ENCODE measurements at places on chromosomes 2 and 18. TPM values are rescaled to one million over a fixed set of nuclear protein-coding genes. Genes with fewer than 3 reads are reported as not detected.

GAREM2 gene
- 1.5 TPM for total RNA-seq

NXPH2 gene
- total RNA-seq, result not detected

ATP6V1B1 gene
- not detected for total RNA-seq

ZNF2 gene
- 6.1 TPM for total RNA-seq

ALPP gene
- not detected for total RNA-seq

KIF1A gene
- not detected for total RNA-seq

UGT1A10 gene
- total RNA-seq, result not detected

HNMT gene
- 6.2 TPM for total RNA-seq

DLX1 gene
- total RNA-seq, result 0.29 TPM

GREB1 gene
- total RNA-seq, result 0.19 TPM

ALKAL2 gene
- total RNA-seq, result not detected

ARHGEF4 gene
- under 0.01 TPM for total RNA-seq

FNDC4 gene
- total RNA-seq, result 30.6 TPM

TNFRSF11A gene
- 11.9 TPM for total RNA-seq

CYP27C1 gene
- total RNA-seq, result not detected

All from vein endothelial cell (primary cell).